ENCODE measurements at places on chromosomes 5 and 9.

- DNase-seq: peak; percentile 36
- no peaks in the 10 kb centered on the region for H3K27me3 ChIP-seq
- H3K36me3 ChIP-seq: no peaks in the 10 kb centered on the region
These were observed 16.4 kb upstream of the C5orf58 start for GRCh38 chr5:170216257-170216864.

DNA sequence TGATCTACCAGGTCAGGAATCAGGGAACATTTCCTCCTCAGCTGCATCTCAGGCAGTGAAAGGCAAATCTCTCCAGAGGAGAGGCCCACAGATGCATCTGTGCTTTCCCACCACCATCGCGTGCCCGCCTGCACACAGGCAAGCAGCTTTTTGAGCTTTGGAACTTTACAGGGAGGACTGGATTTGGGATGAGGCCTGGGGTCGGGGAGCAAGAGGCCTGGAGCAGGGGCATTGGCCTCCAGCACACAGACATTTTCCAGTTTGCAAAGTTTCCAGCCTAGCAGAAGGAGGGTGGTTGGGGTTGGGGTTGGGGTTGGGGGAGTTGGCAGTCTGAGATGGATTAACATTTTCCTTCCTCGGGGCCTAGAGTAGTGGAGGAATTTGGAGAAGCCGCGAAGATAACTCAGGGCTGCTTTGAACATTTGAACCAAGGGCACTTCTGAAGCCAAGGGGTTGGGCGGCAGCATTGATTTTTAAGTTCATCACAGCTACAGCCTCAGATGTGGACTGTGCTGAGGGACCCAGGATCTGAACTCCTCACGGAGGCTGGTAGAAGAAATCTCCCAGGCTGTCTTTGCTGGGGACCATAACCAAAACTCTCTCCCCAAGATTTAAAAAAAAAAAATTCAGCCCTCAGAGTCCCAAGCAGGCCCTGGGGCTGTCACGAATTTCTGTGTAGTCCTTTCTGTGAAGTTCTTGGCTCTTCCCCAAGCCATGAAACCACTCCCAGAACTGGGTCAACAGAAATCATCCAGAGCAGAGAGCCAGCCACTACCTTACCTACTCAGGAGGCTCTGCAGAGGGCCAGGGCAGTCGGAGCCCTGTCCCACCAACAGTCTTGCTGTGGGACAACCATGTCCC, 25.6 kb downstream of the C5orf15 start:
- H3K4me1 ChIP-seq: 0 out of 2 replicates have a peak, but pooled peaks cover 2% of the 10 kb centered on the region
- H3K36me3 ChIP-seq: no peaks in the 10 kb centered on the region
- DNase-seq: no peak
- no peak overlapping the region for H3K27ac ChIP-seq

- H3K27ac ChIP-seq: no peak overlapping the region
- H3K4me1 ChIP-seq: peaks cover 9% of the 10 kb centered on the region
- no peak overlapping the region for H3K4me3 ChIP-seq
These were observed 3.1 kb upstream of the STC2 start for GRCh38 chr5:173331287-173331686.

DNA sequence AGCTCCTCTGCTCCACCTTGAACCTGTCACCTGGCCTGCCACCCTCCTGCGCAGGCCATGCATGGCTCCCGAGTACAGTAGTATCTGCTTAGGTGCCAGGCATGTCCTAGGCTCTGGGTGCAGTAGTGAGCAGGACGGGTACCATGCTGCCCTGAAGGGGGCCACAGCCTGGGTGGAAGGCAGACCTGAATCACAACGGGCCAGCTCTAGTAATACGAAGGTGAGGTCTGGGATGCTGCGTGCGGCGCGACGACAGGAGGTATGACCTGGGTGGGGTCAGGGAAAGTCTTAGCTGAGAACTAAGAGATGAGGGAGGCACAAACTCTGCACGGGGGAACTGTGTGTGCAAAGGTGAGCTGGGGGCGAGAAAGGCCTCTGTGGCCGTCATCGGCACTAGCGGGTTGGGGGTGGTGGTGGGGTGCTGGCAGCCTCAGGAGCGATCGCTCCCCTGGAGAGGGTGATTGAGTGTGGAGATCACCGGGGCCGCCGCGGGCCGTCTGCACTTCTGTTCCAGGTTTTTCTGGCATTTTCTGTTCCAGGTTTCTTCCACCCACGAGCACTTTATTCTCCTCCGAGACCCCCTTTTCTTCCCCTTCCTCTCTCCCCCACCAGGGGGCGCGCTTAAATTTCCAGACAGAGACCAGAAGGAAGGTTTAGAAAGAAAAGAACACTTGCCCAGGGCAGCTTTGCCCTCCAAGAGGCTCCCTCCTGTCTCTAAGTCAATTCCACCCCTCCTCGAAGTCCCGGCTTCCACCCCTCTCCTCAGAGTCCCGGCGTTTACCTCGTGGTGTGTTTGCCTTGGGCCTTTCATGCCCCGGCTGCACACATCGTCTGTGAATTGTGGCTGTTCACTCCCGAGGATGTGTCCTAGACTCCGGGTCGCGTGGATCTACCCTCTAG, 15.1 kb downstream of the PDLIM4 start:
- peaks cover 24% of the 10 kb centered on the region for H3K4me1 ChIP-seq
- no peak overlapping the region for H3K27ac ChIP-seq
- H3K4me3 ChIP-seq: no peak overlapping the region
- H3K36me3 ChIP-seq: peaks cover 50% of the 10 kb centered on the region

GRCh38 chr9:128901379-128901778, 19.4 kb upstream of the PHYHD1 start:
- H3K36me3 ChIP-seq: peaks cover 21% of the 10 kb centered on the region
- H3K27me3 ChIP-seq: no peaks in the 10 kb centered on the region
- no peak overlapping the region for H3K27ac ChIP-seq
- H3K4me3 ChIP-seq: no peak overlapping the region
